ENCODE measurements at places on chromosomes 6 and 20.
A peak's percentile ranks its signal among the peaks of the same experiment; 100 is the strongest.

DNA sequence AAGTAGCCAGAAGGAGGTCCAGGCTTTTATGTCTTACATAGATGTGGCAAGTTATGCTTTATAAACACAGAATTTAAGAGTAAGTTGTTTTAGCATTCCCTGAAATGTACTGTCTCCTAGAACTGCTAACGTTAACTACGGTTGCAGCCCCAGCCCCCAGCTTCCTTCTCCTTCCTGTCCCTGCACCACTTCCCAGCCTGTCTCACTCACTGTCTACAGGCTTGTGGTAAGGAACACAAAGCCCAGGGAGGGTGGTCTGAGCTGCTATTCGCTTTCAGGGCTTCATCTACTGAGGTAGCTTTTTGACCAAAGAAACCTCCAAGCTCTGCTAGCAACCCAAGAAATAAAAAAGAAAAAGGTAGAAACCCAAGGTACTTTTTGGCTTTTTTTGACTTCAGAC is 35.9 kb downstream of the PCSK2 start:
- no peak for DNase-seq

DNA sequence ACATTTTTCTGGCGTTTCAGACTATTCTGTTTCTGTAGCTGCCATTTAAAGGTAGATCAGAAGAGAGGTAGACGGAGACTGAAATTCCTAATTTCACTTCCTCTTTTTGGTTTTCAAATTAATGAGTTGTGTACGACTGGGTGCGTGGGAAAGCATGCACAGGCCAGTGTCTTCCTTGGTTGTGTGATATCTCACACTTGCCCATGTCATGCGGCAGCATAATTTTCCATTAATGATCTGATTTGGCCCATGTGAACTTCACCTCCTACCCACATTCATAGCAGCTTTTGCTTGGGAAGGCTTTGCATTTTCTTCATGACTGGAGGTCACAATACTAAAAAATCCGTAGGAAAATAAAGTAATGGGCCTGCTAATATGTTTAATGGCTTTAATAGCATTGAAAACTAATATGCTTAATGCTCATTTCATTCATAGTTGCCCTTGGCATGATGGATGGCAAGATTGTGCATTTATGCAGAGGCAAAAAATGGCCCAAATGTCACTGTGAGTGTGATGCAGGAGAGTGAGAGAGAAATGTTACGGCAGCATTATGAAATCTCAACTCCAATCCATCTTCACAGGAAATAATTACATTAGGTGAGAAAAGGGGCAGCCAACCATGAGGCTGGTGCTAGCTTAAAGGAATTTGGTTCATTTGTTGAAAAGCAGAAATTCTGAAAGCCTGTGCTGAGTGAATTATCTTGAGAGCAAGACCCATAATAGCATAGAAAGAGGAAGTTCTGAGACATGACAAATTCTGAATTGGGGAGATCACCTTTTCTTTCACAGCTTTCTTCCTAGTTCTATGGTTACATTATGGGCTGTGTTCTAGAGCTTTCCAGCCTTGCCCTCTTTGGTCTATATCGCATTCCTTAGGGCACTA is 69.0 kb upstream of the UST start:
- DNase-seq, result no peak

GRCh38 chr6:63689421-63689820 is 53.8 kb downstream of the PHF3 start:
- DNase-seq, result no peak

GRCh38 chr6:7338031-7338430 is 25.0 kb upstream of the SSR1 start:
- DNase-seq, result no peak

GRCh38 chr6:119129968-119130484 is 51.6 kb upstream of the FAM184A start:
- DNase-seq, result peak; percentile 58

- peak; percentile 45 for DNase-seq
Measured at GRCh38 chr20:14264869-14265268, 72.5 kb downstream of the FLRT3 start.

DNA sequence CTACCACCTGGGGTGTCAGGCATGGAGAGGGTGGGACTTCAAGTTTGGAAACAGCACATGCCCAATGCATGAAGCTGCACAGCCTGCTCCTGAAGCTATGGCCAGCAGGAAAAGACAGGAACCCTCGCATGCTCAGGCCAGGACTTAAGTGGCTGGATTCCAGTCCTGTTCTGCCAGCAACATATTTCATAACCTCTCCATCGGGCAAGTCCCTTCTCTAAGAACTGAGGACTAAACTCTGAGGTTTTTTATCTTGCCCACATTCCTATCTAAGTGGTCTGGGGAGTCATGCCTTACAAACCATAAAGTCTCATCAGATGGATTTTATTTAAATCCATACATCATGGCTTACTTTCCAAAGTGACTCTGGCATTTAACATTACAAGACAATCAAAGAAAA is 27.5 kb upstream of the AGPAT4 start:
- DNase-seq, result peak; percentile 71

- no peak for DNase-seq
Measured at GRCh38 chr20:17298171-17298570, 71.3 kb downstream of the PCSK2 start.

DNA sequence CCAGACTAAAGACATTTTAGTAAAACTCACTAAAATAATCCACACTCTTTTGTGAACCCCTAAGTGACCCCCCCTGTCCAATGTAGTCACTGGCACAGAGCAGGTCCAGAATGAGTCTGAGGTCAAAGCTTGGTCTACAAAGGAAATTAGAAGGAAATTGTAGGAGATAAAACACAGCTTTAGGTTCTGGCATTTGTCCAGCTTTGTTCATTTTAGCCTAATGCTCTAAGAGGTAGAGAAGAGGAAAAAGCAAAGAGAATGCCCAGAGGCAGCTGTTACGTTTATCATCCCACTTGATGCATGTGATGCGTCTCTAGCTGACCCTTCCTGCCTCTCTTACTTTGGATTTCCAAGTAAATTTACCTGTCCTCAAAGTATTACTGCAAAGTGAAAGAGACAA is 62.5 kb downstream of the CNKSR3 start:
- DNase-seq, result no peak

- DNase-seq, result peak; percentile 24
Measured at GRCh38 chr6:53441761-53442160, 93.0 kb upstream of the ELOVL5 start.

- DNase-seq, result peak; percentile 12
Measured at GRCh38 chr6:27922949-27923348, 10.8 kb upstream of the OR2B2 start.

DNA sequence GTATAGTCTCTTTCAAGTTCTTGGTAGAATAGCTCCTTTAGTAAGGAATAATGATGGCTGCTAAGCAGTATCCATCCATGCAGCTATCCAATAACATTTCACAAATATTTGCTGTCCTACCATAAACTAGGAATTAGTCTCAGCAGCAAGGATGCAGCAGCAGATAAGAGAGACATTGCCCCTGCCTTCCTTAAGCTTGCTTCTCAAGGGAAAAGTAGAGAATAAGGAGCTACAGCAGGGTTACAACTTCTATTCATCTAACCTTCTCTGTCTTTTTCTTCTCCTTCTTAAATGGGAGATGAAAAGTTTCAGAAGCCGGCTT is 2.4 kb downstream of the IL22RA2 start:
- DNase-seq, result no peak

- peak; percentile 19 for DNase-seq
Measured at GRCh38 chr6:39189915-39190544, 39.2 kb downstream of the KCNK5 start.

DNA sequence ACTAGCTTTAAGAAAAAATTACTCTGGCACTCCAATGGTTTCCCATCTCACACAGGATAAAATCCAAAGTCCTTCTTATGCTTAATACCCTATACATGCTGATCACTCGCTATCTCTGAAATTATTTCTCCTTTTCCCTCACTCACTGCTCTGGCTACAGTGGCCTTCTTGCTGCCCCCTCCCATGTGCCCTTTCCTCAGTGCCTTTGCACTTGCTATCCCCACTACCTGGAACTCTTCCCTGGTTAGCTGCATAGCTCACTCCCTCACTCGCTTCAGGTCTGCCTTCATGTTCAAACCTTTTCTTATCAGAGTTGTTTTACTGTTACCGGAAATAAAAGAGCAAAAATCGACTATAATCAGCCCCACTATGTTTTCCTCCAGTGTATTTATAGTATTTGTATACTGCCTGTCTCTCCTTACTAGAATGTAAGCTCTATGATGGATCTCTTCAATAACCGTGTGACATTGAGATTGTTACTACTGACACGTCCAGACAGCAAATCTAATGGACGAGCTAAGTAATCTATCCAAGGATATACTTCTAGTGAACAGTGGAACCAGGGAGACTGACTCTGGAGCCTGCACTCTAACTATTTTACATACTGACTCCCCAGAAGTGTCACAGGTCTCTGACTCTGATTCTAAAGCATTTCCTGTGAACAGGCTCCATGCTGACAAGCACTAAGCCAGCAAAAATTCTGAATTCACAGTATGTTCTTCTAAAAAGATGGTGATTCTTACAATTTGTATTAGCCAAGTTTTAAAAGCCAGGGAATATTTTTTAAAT is 25.1 kb downstream of the FKBP5 start:
- peak; percentile 56 for DNase-seq

DNA sequence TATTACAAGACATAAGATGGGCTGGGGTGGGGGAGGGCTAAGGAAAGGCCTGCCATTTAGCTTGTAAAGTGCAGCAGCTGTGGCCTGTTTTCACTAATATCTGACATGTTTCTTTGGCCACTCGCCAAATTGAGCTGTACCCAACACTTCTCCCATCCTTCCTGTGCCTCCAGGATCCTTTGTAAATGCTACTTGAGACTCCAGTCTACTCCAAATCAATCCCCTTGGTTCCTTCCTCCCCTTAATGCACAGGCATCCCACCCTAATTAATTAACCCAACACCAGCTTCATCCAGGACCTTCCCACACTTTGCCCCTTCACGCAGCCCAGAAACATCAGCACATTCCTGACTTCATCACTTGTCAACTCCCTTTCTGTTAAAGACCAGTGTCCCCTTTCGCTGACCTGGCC is 55.0 kb upstream of the TCF21 start:
- no peak for DNase-seq

- DNase-seq, result no peak
Measured at GRCh38 chr20:3434232-3434631, 26.8 kb upstream of the DNAAF9 start.

DNA sequence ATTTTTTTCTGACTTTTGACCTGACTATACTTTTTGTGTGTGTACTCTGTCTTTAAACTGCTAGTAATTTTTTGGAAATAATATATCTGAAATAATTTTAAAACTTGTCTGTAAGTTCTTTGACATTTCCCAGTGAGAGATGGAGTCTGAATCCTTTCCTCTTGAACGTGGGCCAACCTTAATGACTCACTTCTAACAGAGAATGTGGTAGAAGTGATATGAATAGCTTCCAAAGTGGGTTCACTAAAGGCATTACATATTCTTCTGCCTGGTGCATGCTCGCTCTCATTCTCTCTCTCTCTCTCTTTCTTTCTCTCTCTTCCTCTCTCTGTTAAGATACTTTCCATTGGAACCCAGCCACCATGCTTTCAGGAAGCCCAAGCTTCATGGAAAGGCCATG is 108.7 kb upstream of the FERMT1 start:
- peak; percentile 53 for DNase-seq

DNA sequence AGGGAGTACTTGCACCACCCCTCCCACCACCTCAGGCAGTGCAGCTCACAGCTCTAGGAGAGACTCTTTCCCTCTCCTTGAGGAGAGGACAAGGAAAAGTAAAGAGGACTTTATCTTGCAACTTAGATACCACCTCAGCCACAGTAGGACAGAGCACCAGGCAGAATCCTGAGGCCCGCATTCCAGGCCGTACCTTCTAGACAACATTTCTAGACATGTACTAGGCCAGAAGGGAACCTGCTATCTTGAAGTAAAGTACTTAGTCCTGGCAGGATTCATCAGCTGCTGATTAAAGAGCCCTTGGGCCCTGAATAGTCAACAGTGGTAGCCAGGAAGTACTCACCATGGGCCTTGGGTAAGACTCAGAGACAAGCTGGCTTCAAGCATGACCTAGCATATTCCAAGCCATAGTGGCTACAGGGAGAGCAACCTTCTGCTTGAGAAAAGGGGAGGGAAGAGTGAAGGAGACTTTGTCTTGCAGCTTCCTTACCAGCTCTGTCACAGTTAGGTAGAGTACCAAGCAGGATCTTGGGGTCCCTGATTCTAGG is 384.4 kb upstream of the RNF217 start:
- no peak for DNase-seq

DNA sequence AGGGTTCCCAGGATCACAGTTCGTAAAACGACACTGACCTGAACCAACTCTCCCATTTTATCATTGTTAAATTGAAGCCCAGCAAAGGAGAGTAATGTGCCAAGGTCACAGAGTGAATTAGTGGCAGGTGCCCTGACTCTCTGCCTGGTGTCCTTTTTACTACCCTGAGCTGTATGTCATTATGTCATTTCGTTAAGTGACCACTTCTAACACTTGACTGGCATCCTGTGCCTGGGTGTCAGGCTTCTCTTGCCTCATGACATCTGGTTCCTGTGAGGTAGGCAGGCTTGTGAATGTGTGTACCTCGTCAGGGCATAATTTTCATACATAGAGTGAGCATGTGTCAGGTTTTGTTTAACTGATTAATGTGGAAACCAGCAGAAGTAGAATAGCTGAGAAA is 48.6 kb downstream of the RALY start:
- no peak for DNase-seq

- DNase-seq, result no peak
Measured at GRCh38 chr6:151661928-151662327, 145.6 kb upstream of the ESR1 start.

DNA sequence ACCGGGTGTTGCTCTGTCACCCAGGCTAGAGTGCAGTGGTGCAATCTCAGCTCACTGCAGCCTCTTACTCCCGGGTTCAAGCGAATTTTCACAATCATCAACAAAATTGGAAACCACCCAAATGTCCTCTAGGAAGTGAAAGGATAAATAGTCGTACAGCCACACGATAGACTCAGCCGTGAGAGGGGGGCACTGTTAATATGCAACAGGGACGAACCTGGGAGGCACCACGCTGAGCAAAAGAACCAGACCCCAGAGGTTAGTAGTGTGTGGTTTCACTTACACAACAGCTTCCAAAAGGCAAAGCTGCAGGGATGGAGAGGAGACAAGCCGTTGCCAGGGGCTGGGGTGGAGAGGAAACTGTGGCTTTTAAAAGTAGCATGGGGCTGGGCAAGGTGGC is 30.1 kb upstream of the NTSR1 start:
- no peak for DNase-seq

- no peak for DNase-seq
Measured at GRCh38 chr20:44442298-44443070, 33.2 kb upstream of the TTPAL start.

GRCh38 chr6:81814370-81815076 is 62.0 kb upstream of the TENT5A start:
- peak; percentile 55 for DNase-seq

DNA sequence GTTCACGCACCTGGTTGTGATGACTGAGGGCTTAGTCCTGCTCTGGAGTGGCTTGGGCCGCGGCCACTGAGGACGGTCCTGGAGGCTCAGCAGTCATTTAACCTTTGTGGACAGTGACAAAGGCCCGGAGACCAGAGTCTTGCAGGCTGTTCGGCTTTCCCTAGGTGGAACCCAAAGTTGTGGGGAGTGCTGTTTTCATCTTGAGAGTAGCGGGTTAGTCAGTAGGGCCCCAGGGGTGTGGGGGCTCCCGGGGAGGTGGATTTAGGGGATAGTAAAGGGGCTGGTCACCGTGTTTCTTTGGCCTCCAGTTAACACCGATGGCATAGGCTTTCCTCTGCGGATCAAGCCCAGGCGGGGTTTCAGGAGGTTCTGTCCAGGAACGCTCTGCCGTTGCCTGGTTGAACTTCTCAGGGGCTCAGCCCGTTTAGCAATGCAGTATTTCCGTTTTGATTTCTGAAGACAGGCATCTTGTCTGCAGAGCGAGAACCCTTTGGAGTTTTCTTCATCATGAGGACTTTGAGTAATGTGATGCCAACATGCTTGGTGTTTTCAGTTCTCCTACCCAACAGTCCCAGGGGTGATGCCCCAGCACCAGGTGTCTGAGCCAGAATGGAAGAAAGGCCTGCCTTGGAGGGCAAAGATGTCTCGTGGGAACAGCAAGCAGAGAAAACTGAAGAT is 31.8 kb downstream of the ZNF831 start:
- DNase-seq, result no peak

All from epithelial cell of esophagus (primary cell).